T-helper 9 cell (primary cell): ENCODE measurements at places on chromosomes 11 and 22.

DNA sequence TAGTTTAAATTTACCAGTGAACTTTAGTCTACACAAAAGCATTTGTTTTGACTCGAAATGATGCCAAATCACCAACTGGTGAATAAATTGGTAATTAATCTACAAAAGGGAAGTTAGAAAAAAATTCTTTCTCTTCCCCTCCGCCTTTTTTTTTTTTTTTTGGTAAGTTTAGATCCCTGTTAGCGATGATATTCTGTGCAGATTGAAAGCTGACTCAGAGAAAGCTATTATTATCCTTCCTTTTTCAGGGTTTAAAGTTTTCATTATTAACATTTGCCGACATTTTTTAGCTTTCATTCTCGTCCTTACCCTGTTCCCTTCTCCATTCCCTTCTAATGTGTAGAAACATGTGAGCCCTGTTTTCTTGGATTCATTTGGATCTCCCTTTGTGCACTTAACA lies 16.8 kb upstream of the NUP160 start:
- DNase-seq, result no peak

DNA sequence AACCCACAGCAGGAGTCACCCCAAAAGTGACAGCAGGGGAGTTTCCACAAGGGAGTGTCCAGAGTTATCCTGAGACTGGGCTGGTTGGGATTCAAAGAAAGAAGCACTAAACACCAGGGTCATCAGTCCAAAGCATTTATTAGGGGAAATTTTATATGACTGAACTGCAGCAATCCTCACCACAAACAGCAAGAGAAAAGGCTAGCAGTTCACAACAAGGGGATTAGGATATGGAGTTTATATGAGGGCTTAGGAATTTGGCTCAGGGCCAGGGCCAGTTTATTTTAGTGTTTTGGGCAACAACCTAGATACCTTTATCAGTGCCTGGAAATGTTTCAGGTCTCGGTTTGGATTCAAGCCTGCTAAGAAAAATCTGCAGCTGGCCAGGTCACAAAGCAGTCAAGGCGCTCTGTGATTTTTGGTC lies 4.6 kb upstream of the TMEM126A start:
- no peak for DNase-seq

DNA sequence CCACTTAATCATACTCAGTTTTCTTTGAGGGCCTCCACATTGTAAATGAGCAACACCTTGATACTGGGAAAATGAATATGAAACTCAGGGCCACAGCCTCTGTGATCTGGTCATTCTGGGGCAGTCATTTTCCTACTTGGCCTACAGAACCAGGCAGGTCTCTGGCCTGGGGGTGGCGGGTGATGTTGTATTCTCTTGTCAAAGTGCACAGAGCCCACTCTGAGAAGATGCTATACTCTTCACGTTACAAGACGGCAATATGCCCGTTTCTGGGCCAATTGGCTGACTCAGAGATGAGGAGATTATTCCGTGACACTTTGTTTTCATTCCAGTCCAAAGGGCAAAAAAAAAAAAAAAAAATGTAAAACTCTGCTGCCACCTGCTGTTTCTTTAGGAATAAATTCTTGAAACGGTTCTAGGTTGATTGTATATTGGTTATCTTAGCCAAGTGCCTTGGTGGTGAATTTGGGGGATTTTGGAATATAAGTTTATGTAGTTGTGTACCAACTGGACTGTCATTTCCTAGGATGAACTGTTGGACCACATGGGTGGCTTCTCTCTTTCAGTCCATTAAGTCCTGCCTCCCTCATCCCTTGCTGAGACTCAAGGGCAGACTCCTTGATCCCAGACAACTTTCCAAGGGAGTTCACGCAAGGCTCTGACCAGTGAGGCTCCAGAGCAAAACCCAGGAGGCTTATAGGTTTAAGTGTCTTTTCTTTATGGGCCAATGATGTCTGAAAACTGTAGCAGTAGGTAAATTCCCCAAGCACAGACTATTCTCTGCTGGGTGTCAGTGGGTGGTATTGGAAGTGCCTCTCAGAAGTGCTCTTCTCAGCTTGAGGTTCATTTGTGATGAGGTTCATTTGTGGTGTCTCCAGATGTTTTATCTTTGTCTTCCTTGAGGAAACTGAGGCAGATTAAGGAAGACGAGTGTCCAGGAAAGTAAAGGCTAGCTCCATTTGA lies 18.2 kb downstream of the ADM start:
- DNase-seq, result no peak

DNA sequence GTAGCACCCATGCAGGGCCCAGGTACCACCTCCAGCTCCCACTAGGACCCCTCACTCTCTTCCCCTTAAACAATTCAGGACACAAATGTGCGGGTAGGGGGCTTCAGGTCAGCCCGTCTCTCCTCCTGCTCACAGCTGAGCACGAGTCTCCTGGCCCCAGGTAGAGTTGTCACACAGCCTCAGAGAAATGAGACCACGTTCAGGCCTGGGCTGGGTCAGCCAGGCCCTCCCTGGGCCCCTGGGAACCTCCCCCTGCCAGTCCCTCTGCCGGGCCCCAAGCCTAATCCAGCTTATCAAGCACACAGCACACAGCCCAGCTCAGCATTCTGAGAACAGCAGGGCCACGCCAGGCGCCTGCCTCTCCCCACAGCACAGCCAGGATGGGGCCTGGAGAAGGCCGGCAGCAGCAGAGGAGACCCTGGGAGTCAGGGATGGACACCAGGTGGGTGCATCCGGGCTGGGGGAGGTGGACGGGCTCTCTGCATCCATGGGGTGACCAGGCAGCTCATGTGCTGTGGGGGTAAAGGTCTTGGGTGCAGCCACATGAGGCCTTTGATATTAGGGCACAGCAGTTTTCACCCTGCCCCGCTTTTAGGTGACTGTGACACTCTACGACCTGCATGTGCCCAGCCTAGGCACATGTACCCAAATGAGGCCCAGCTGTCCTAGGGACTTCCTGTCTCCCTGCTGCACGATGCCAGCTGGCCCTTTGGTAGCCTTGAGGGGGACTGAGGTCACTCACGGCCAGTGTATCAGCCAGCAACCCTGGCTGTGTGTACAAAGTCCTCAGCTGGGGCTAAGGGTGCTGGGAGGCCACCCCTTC lies 87.0 kb downstream of the MORC2 start:
- no peak for DNase-seq
